ENCODE measurements at places on chromosomes 1 and 21. TPM values are rescaled to one million over a fixed set of nuclear protein-coding genes. Genes with fewer than 3 reads are reported as not detected.

COL24A1 gene
- total RNA-seq: 0.92 TPM

AMPD1 gene
- 0.34 TPM for total RNA-seq

NPR1 gene
- 16.7 TPM for total RNA-seq

DNA sequence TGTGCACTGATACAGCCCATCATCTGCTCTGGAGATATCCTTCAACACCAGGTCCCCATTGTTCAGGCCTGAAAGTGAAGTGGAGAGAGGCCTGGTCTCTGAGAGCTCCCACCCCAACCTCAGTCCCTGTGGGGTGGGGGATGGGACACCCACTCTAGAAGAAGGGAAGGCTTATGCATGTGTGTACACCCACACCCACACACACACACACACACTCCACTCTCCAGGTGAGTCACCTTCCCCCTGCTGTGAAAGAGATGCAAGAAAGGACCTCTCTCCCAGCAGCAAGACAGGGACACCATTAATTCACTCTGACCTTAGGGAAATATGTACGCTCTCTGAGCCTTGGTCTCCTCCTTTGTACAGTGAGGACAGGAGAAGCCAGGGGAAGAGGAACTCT lies 5.9 kb downstream of the VSIG8 start:
- no peak for DNase-seq

GRCh38 chr1:213303286-213303685 lies 252.2 kb downstream of the RPS6KC1 start:
- no peak for DNase-seq

GRCh38 chr1:228488125-228488817 lies 1.1 kb downstream of the RNF187 start:
- DNase-seq: no peak

GRCh38 chr21:45414396-45415187 lies 9.6 kb downstream of the COL18A1 start:
- DNase-seq: no peak

- DNase-seq: no peak
Measured at GRCh38 chr1:55216096-55216495, 932 bp upstream of the USP24 start.

- no peak for DNase-seq
Measured at GRCh38 chr1:225004396-225004795, 74.9 kb downstream of the DNAH14 start.

All from lung (tissue), 17 donors.